Stimulated activated CD4-positive, alpha-beta T cell treated with anti-CD3 and anti-CD28 coated beads, Interleukin-1b, Interleukin-23, amount 100 ng/mL, for 1 hour (primary cell): ENCODE measurements at places on chromosomes 13 and 19.

- no peak for DNase-seq
Measured at GRCh38 chr13:104597546-104598180, 1531.4 kb upstream of the SLC10A2 start.

DNA sequence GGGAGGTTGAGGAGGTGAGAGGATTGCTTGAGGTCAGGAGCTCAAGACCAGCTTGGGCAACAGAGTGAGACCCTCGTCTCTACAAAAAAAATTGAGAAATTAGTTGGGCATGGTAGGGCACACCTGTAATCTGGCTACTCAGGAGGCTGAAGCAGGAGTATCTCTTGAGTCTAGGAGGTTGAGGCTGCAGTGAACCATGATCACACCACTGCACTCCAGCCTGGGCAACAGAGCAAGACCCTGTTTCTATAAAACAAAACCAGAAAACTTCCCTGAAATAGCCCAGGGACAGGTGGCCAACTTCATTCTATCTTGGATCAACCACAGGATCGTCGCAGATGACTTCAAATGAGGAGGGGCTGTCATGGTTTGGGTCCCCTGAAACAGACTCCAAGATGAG lies 28.7 kb downstream of the COLGALT1 start:
- no peak for DNase-seq

GRCh38 chr19:2110822-2111221 lies 14.1 kb downstream of the IZUMO4 start:
- no peak for DNase-seq

GRCh38 chr13:112240076-112240475 lies 136.1 kb upstream of the SPACA7 start:
- no peak for DNase-seq

- DNase-seq, result no peak
Measured at GRCh38 chr13:104170980-104171555, 1104.9 kb upstream of the SLC10A2 start.

- DNase-seq, result no peak
Measured at GRCh38 chr13:71045101-71045500, 821.9 kb downstream of the DACH1 start.

- no peak for DNase-seq
Measured at GRCh38 chr13:75360170-75360569, 121.8 kb downstream of the TBC1D4 start.

GRCh38 chr13:32035716-32036115 lies 4.1 kb downstream of the FRY start:
- no peak for DNase-seq

DNA sequence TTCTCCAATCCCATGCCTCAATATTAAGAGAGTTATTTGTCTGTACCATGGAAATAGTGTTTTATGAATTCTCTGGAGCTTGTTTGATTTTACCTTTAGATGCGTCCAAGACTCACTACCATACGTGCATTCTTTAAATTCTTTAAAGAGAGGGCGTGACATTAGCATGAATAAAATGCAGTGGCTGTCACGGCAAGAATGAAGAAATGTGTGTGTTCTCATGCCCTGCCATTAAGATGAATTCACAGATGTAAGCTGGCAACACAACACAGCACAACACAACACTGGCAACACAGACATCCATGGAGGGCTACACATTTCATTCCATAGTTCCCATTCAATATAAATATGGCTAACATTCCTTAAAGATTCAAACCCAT lies 213.4 kb downstream of the ENOX1 start:
- DNase-seq, result no peak

GRCh38 chr19:5850743-5851293 lies 431 bp downstream of the FUT3 start:
- DNase-seq, result no peak

- DNase-seq, result no peak
Measured at GRCh38 chr19:5136073-5136855, 167.4 kb downstream of the KDM4B start.

DNA sequence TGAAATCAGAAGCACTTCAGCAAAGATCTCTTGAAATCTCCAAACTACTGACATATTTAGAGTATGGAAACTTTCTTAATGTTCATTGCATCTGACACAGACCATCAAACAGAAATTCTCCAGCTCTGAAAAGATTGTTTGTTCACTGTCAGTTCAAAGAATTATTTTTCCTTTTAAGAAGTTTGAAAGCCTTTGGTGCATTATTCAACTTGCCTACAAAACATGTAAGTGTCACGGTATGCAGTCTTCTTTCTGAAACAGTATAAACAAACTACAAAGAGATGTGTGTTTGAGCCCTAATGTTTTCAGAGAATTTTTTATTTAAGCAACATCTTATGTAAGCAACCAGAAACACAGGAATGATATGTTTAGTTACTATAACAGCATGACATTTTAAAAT lies 125.4 kb downstream of the FGF14 start:
- no peak for DNase-seq

DNA sequence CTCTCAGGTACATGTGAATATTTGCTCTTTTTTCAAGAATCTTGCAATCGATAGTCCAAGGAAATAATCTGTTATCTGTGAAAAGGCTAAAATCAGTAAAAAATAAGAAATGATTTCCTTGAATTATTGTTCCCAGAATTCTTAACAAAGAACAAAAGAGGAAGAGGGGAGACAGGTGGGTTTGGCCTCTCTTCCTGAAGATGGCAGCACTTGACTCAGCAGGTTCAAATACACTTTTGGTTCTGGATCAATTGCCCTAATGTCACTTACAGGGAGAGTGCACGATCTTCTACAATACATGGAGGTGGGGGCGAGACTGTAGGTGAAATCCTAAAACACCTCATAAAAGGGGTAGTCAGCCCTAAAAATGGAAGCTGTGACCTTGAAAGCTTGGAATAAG lies 358.7 kb downstream of the IRS2 start:
- no peak for DNase-seq

DNA sequence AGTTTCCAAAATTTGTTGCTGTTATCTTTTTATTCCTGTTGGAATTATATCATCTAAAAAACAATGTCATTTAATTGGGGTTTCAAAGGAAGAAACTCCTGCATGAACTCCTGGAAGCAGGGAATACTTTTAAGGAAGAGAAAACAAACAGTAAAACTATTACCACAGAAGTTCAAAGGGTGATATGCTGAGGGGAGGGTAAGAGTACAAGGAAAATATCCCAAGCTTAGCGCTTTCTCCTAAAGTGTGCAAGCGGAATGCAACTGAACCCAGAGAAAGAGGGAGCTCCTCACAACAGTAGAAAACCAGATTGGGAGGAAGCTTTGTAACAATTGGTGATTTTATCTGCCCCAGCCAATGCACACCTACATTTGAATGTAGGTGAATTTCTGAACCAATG lies 175.1 kb downstream of the NUFIP1 start:
- no peak for DNase-seq

DNA sequence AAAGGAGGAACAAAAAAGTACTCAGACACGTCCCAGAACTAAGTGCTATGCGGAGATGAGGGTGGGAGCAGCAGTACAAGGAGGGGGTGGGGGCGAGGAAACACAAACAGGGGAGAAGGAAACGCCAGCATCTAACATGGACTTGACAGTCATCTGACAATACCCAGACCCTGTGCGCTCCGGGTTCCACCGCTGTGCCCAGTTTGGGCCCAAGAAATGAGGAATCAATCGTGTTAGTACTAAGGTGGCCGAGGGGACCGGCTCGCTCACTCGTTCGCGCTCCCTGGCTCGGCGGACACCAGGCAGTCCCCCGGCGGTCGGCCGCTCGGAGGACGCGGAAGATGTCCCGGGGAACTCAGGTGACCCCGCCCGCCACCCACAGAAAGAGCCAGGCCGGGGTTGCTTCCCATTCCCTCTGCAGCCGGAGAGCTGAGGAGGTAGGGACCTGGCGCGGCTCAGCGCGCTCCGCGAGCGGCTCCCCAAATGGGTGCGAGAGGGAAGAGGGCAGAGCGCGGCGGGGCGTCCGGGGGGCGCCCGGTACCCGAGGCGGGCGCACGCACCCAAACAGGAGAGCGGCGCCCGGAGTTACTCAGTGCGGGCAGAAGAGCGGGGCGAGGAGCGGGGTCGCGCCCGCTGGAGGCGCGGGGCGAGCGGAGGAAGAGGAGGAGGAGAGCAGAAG lies 616 bp downstream of the TSHZ3 start:
- DNase-seq, result no peak

DNA sequence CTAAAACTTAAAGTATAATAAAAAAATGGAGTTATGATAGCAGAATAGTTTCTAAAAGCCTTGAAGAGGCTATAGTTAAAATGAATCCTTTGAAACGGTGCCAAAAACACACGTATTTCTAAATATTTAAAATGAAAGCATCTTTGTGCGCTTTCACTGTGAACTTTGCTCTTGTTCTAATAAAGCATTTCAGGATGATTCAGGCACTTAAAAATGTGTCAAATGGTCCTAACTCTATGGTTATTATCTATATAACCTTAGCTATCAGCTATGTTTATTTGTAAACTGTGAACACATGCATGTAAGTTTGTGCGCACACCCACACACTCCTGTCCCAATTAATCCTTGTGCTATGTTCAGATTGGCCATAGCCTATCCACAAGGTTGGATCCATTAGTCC lies 124.5 kb downstream of the FLT1 start:
- no peak for DNase-seq

DNA sequence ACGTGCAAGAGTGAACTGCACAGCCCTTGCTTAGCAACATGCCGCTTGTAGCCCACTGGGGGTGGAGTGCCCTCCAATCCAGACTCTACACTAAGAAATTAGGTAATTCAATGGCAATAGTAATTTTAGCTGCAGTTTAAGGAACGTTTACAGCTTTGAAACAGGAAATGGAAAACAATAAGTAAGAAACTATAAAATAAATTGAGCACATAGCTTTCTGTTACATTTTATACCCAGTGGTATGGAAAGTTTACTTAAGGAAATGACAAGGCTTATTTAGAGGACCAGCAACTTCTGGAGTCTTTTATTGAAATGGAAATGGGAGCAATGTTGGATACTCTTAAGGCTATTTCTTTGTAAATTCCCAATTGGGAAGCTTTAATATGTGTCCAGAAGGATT lies 373.2 kb downstream of the KCNRG start:
- no peak for DNase-seq

DNA sequence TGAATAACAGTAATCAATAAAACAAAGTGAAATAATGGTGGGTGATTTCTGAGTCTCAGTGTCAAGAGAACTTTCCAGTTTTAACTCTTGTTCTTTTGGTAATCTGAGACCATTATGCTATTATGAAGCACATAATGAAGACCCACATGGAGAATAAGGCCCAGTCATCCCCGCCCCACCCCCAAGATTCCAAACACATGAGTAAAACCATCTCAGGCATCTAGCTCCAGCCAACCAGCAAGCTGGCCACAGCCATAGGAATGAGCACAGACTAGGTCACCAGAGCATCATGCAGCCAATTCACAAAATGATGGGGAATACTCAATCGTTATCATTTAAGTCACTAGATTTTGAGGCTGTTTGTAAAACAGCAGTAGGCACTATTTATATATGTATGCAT lies 1769.0 kb upstream of the PCDH20 start:
- no peak for DNase-seq

DNA sequence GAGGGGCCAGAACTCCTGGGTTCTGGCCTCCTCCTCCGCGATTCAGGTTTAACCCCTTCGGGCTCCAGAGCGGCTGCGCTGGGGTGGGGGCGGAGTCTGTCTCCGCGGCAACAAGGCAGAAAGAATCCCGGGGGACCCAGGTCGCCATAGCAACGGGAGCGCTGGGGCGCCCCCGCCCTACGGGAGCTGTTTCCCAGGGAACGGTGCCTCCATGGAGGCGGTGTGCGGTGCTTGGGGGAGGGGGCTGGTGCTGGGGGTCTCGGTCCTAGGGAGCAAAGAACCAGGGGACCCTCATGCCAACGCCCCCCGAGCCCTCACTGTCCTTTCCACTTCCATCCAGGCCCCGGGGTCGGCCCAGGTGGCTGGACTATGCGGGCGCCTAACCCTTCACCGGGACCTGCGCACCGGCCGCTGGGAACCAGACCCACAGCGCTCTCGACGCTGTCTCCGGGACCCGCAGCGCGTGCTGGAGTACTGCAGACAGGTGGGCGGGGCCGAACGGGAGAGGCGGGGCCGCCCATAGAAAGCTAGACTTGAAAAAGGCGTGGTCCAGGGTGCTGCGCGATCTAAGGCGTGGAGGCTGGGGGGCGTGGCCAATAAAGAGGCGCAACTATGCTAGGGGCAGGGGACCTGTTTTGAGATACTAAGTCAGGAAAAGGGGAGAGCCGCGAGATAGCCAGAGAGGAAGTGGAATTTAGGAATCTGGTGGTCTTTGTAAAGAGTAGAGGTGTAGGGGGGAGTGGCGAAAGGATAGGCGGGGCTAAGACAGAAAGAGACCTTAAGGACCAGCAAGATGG lies 1.2 kb downstream of the APLP1 start:
- peak; percentile 69 for DNase-seq

- no peak for DNase-seq
Measured at GRCh38 chr13:30398601-30399072, 23.7 kb upstream of the UBE2L5 start.

DNA sequence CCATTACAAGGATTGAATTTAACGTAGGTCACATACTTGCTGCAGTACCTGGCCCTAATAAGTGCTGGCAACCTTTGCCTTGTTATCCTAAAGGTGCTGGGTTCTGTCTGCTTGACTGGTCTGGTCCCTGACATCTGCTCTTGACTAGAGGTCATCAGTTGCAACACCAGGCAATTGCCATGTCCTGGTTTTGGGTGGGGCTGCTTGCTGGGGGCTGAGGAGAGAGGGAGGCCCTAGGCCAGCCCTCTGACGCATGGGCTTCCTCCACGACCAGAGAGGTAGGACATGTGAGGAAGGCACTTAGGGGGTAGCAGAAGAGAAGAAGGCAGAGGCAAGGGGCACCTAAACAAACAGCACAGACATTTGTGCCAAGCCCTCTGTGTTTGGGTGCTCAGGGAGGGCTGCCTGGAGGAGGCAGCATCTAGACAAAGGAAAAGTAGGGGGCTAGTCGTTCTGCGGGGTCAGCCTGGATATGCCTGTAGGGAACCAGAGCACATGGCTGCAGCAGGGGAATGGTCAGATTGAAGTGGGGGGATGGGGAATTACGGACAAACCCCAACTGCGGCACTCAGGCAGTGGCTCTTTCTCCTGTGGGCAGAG lies 21.7 kb downstream of the VSTM2B start:
- DNase-seq, result no peak

GRCh38 chr19:20558571-20558970 lies 7.0 kb downstream of the ZNF737 start:
- no peak for DNase-seq

DNA sequence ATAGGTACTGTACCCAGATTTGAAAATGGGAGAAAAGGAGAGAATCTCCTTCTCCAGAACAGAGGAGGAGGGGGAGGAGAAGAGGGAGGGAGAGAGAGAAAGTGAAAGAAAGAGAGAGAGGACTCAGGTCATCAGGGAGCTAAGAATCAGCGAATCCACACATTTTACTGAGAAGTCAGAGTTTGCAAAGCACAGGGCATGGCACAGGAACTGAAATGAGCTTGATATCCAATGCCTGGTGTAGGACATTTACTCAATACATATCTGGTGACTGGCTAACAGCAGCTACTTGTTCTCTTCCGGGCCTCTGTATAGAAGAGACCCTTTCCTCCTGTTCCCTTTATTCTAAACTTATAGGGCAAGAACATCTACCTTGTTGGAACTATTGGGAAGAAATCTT lies 375.1 kb downstream of the KLF5 start:
- no peak for DNase-seq
